ENCODE measurements at places on chromosomes 5 and 9. TPM values are rescaled to one million over a fixed set of nuclear protein-coding genes. Genes with fewer than 3 reads are reported as not detected.

- DNase-seq, result no peak
Observed at GRCh38 chr5:168467755-168468330, 18.4 kb upstream of the RARS1 start.

The JAKMIP2 gene
- total RNA-seq, result under 0.01 TPM

GRCh38 chr9:121681404-121681803, 30.0 kb downstream of the DAB2IP start:
- no peak for DNase-seq

GRCh38 chr9:84845956-84846900, 176.7 kb downstream of the NTRK2 start:
- DNase-seq, result no peak

DNA sequence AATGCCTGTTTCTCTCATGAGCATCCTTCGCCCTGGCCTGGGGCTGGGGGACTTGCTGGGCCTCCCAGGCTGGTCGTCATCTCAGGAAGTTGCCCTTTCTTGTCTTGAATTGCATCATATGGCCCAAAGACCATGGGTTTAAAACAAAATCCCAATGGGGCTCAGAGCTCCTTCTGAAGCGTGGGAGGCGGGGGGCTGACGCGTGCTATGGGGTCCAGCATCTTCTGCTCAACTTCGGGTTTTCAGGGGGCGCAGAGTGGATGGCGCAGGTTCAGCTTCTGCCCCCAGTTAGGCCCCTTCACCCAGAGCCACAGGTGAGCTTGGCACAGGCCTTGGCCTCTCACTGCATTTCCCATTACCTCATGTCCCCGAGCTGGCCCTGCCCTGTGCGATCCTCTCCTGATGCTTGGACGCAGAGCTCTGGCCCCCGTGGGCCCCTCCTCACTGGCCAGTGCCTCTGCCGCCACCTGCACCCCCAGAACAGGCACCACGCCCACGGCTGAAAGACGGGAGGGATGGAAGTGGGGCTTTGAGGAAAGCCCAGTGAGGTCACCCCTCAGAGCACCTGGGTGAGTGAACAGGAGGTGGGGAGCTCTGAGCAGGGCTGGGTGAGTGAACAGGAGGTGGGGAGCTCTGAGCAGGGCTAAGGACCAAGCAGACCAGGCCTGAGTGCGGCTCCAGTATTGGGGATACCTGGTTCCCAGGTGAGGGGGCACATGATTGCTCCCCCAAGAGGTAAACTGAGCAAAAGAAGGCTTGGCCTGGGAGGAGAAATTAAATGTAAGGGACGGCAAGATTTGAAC, 56.0 kb downstream of the TRIP13 start:
- no peak for DNase-seq

- DNase-seq, result no peak
Observed at GRCh38 chr9:107898761-107899160, 409.2 kb upstream of the KLF4 start.

DNA sequence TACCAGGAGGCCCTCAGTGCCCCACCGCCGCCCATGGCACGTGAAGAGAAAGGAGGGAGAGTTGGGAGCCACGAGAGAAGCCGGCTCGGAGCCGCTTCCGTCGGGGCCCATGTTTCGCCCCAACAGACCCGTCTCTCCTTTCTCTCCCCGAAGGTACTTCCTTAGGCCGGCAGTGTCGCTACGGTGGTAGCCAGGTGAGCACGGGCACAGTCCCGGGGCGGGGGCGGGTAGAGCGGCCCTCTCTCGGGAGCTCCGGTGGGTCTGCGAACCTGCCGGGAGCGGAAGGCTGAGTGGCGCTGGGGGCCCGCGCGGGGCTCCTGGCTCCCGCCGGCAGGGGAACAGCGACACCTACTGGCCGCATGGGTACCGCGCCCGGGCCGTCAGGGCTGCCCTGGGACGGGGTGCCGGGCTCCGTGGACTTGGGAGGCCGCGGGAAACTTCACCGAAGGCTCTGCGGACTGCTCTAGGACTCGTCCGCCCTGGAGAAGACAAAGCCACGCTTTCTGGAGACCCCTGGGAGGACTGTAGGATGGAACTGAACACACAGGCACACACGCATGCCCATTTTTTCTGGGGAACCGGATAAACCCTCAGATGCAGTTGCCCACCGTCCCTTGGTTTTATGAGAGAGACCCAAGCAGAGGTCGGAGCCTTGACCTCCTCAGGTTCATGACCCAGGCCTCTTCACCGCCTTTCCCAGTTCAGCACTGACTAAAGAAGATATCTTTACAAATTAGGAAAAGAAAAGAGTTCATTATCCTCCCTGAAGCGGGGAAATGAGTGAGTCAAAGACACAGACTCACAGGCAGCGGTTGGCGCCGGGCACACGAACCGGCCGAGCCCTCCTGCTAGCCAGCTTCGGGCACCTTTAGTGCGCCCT, 202.5 kb downstream of the MEF2C start:
- DNase-seq, result no peak

DNA sequence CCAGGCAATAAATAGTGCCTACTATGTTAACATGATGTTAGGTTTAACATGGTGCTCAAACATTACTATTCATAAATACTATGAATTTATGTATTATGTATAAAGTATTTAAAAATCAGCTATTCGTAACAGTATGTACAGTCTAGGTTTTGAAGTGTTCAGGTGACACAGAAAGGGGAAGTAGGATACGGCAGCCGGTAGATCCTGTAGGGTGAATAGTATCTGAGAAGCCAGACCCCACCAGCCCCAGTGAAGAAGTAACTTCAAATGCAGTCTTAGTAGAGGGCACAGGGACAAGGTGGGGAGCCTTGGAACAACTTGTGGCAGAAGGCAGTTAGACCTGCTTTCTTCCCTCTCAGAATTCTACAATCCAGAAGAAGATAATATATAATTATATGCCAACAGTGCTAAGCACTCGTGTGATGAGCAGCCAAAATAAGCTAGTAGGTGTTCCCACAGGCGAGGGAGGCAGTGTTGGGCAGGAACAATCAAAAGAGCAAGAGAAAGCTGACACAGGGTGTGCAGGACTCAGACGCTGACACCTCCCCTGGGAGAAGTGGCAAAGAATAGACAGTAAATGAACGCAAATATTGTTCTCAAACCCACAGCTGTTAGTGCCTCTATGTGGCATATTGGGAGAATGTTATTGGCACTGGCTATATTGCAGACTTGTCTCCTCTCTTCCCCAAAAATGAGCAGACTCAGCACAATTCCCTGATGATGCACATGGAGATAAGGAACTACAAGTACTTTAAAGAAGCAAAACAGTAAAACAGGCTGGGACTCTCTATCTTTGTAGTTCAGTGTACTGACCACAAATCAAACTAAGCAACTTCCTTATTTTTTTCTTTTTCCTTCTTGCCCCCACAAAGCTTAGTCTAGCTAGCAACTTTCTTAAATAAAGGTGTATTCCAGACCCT, 4.6 kb downstream of the ZNF367 start:
- no peak for DNase-seq

DNA sequence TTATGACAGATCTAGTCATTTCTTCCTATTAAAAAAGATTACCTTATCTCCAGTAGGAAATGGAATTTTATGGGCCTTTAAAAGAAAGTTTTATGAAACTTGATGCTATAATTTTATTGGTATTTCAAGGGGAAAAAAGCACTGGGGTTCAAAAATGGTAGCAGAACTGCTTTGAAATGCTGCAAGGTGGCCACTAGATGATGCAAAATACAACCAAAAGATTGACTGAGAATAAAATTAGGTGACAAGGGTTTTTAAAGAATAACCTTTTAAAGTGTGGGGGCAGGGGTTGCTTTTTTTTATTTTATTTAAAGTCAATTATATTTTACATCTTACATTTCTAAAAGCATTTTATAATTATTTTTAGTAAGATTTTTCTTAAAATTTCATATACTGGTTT, 61.7 kb downstream of the KLF9 start:
- DNase-seq, result no peak

DNA sequence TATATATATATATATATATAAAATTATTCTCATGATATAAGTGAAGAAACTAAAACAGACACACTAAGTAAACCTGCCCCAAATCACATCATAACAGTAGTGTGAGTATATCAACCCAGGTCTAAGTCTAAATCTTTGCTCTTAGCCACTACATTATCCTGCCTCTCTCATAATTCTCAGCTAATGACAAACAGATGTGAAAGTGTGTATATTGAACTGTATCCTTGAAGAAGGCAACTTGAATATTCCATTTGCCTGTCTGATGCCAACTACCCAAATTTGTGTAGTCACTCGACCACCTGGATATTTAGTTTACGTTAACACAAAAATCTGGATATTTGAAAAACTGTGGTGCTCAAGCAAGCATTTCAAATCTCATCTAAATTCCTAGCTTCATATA, 97.4 kb downstream of the PPP2R2B start:
- no peak for DNase-seq

Measured in breast epithelium (tissue), 4 donors.